ENCODE measurements at places on chromosomes 16 and 17.

DNA sequence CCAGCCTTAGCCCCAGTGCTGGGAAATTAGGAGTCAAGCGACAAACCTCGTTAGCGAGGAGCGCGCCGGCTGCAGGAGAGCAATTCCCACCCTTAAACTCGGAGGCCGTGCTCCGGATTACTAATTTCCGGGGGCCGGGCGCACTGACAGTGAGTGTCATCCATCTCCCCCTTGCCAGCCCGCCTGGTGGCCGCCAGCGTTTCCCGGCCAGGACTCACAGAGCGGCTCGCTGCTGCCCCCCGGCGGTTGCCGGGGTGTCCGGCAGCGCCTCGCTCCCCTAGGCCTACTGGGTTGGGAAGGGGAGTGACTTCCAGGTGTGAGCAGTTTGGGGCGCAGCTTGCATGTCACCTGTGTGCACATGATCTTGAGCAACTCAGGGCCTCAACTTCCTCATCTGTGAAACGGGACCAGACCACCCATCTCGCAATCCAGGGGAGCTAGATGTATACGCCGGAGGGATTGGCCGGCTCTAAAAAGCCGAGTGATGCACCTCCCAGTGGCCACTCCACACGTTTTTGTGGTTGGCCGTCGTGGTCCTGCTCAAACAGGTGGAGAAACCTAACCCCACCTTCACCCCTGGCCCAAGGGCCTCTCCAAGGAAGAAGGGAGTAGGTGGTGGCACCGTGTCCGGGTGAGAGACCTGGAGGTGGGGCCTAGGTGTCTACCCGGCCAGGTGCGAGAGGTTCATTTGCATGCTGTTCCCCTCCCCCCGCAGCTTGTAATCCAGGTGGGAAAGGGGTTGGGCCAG is 2.5 kb upstream of the GSE1 start:
- DNase-seq: peak; percentile 80

DNA sequence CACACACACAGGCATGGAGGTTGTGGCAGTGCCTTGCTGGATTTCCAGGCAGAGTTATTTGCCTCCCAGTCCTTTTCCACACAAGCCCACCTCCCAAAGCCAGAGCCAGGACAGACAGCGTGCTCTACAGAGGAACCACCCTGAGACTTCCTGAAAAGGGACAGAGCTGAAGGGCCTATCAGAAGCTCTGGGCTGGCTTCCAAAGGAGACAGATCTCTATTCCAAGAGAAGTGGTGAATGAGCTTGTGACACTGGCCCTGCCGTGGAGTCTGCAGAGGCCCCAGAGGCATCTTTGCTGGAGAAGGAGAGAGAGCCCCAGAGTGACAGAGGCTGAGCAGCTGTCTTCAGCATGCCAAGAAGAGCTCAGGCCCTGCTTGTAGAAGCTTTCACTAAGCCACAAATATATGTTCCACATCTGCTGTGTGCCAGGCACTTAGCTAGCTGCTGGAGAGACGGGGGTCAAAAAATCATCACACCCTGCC is 8.3 kb upstream of the LPCAT2 start:
- no peak for DNase-seq

DNA sequence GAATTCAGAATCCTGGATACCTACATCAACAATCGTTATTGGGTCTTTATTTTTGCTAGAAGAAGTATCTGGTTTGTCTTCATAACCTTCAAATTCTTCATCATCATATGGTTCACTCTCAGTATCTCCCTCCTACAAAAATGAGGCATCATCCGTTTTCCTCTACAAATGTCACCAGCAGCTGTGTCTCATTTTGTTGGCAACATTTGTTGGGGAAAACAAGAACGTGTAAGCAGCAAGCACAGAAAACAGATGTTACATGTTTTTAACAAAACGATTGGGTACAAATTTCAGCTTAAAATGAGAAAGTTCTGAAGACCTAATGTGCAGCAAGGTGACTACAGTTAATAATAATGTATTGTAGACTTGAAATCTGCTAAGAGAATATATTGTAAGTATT is 8.7 kb downstream of the CCDC47 start:
- no peak for DNase-seq

GRCh38 chr17:77354670-77355455 is 214.1 kb downstream of the SEC14L1 start:
- DNase-seq: no peak

DNA sequence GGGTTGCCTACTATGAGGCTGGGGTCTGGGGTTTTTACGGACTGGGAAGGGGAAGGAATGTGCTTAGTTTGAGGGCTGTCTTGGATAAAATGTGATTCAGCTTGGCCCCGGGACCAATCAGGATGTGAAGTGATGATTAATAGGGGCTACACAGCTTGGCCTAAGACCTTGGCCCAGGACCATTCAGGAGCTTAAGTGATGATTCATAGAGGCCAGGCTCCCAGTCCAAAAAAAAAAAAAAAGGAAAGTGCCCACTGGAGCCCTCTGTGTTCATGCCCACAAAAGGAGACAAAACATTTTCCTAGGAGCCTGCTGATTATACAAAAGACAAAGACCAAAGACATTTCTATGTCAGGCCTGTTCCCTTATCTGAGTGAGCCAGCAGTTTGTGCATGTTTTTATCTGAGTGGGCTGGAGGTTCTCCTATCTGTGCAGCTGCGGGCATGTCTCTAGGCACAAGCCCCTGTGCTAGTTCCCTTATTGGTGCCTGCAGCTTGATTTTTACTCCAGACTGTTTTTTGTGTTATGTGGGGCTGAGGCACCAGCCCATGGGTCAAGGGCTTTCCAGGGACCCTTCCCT is 898.2 kb upstream of the GOT2 start:
- DNase-seq: no peak

- no peak for DNase-seq
Observed at GRCh38 chr17:44362459-44362948, 1.1 kb downstream of the FAM171A2 start.

GRCh38 chr16:4500272-4500671 is 24.1 kb downstream of the HMOX2 start:
- no peak for DNase-seq

DNA sequence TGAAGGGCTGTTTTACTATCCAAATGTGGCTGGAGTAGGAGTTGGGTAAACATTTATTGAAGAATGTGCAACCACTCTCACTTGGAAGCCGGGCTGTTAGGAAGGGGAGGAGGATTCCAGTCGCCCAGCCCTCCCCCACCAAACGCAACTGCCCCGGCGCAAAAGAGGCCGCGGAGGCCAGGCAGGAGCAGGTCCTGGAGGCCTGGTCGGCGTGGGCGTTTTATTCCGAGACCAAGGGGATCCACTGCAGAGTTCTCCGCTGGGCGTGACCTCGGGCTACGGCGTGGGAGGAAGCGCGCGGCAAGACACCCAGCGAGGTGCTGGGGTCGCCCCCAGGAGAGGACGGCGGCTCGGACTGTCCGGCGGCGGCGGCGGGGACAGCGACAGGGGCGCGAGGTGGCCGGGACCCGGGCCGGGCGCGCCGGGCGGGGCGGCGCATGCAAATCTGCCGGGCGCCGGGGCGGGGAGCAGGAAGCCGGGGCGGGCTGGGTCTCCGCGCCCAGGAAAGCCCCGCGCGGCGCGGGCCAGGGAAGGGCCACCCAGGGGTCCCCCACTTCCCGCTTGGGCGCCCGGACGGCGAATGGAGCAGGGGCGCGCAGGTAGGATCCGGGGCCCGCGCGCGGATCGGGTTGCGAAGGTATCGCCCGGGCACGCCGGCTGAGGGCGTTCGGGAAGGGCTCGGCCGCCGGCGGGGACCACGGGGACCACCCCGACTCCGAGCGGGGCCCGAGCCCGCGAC is at the start of gene IL4R:
TSS of gene IL4R (plus strand) at position 553 of the 739 bp plus-strand sequence. CDS start 26,230 bp downstream, outside the sequence.
- peak; percentile 88 for DNase-seq

DNA sequence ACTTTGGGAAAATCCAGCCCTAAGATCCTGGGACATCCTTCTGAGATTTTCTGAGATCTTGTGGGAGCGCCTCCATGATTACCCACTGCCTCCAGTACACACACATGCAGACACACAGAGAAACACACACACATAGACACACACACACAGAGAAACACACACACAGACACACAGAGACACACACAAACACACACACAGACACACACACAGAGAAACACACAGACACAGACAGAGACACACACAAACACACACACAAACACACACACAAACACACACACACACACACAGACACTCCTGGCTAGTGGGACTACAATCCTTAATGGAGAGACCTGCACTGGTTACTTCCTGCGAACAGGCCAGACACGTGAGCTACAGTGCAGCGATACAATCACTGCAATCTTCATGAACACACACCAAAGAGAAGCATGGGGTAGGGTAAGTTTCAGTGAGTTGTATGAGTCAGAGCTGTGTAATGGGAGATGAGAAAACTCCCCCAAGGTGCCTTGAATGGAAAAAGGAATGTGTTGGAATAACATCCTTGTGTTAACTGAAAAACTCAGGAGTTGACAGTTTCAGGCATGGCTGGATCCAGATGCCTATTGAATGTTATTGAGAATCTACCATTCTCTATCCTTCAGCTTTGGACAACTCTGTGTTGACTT is 79.5 kb downstream of the SLC6A2 start:
- no peak for DNase-seq

DNA sequence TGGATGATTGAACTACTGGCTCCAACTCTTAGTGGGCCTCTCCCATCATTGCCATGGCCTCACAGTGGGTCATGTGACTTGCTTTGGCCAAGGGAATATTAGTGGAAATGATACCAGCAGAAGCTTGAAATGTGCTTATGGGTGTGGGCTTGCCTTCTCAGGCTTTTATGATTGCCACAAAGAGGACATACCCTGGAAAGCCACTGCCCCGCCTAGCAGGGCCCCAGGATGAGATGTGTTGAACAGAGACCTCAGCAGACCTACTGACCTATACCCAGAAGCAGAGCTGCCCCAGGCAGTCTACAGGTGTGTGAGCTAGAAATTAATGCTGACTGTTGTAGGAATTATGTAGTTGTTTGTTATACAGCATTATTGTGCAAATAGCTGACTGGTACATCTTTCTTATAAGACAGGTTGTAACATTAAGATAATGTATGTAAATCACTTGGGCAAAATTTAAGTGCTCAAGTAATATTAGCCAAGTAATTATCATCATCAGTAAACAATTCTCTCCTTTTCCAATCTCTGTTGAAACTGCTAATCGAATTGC is 67.8 kb upstream of the CDH5 start:
- DNase-seq: no peak

DNA sequence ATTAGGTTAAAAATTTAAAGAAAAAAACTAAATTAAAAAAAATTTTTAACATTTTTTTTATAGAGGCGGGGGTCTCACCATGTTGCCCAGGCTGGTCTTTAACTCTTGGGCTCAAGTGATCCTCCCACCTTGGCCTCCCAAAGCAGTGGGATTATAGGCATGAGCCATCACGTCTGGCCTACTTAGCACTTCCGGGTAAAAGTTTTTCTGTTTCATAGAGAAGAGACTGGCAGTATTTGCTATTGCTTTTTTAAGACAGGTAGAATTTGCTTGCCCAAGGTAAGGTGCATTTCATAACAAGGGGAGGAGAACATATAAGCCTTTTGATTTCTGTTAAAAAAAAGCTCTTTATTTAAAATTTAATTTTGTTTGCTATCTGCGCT is 12.0 kb upstream of the HAPSTR1 start:
- no peak for DNase-seq

DNA sequence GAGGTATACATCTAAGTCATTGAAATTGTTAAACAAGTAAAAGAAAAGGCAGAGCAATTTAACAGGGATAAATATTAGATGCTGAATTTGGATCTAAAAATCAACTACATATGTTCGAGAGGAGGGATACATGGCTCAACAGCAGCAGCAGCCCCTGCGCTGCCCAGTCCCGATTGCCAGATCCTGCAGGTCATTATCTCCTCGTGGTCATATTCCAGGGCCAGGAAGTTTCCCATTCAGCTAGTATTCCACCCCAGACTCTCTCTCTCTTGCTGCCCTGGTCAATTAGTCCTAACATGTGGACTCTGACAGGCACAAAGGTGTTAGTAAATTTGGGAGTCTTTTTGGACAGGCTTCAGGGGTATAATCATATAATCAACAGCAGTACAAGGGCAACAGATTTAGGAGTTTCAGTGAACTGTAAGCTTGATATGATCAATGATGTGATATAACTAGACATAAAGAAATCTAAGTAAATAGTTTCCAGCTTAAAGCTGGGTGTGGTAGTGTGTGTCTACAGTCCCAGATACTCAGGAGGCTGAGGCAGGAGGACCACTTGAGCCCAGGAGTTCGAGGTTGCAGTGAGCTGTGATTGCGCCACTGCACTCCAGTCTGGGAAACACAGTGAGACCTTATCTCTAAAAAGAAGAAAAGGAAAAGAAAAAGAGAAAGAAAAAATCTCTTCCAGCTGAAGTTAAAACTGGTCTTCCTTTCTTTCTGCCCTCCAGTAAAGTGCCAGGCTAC is 96.5 kb upstream of the MED13 start:
- no peak for DNase-seq

- no peak for DNase-seq
Observed at GRCh38 chr16:342455-343213, 9.9 kb downstream of the AXIN1 start.

- no peak for DNase-seq
Observed at GRCh38 chr16:4792951-4793513, 2.1 kb upstream of the SMIM22 start.

- DNase-seq: no peak
Observed at GRCh38 chr16:3101841-3102470, 2.9 kb upstream of the ZSCAN10 start.

GRCh38 chr16:67571464-67571863 is 9.1 kb downstream of the CTCF start:
- DNase-seq: no peak

DNA sequence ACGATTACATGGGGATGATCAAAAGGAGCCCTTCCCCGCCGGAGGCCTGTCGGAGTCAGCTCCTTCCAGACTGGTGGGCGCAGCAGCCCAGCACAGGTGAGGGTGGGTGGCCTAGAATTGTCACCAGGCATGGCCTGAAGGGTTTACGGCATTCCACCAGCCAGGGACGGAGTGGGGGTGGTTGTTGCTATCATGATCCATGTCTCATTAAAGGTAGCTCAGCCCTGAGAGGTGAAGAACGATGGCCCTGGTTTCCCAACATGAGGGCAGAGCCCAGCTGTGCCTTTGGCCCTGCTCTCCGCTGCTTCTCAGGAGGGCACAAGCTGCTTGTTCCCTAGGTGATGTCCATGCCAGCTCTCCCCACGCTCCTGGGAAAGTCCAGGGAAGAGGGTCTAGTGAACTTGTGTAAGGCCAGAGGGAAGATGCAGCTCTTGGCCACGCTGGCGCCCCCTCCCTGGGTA is 14.2 kb downstream of the IRF8 start:
- DNase-seq: no peak

GRCh38 chr17:51375771-51376170 is 115.4 kb downstream of the UTP18 start:
- DNase-seq: no peak

GRCh38 chr17:78174870-78175642 is 6.7 kb downstream of the SYNGR2 start:
- DNase-seq: peak; percentile 17

Measured in stimulated activated naive B cell treated with anti-CD40 and anti-IgM and Interleukin-4, amounts not matched to agents 10 μg/mL and 1 μg/mL and 100 μg/mL, for 72 hours (primary cell).